Small intestine (tissue), 16 donors: ENCODE measurements at places on chromosomes 11 and 22. TPM values are rescaled to one million over a fixed set of nuclear protein-coding genes. Genes with fewer than 3 reads are reported as not detected.

DNA sequence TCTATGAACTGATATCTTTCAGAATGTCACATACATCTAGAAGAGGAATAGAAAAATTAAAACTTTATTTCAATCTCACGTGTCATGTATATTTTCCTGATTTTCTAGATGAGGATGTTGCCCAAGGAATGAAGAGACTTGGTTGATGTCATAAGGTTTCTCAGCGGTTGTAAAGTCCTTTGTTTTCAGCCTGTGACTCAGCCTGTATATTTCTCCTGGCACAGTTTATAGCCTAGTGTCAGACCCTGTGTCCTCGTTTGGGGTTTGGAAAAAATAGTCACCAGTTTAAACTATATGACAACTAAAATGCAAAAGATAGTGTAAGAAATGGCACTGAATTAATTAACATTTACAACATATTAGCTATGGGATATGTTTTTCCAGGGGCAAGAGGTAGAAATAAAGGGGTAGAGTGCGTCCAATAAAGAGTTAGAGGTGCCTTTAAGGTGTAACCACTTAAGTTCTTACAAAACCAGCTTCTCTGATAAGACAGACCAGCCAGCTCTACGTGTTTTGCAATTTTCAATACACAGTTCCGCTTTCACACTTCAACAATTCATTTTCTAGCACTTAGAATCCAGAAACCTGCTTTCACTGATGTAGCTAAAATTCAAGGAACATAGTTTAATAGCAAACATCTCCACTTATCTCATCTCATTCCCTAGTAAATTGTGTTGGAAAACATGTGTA, 1432.6 kb upstream of the TENM4 start:
- peak; percentile 36 for DNase-seq
- no peaks in the 10 kb centered on the region for H3K27me3 ChIP-seq
- H3K36me3 ChIP-seq, result no peaks in the 10 kb centered on the region
- H3K4me3 ChIP-seq, result no peak overlapping the region
- H3K27ac ChIP-seq, result no peak overlapping the region

GRCh38 chr11:36818410-36818809, 220.4 kb upstream of the RAG2 start:
- H3K4me3 ChIP-seq, result no peak overlapping the region
- no peaks in the 10 kb centered on the region for H3K27me3 ChIP-seq
- no peaks in the 10 kb centered on the region for H3K36me3 ChIP-seq
- no peak for DNase-seq

DNA sequence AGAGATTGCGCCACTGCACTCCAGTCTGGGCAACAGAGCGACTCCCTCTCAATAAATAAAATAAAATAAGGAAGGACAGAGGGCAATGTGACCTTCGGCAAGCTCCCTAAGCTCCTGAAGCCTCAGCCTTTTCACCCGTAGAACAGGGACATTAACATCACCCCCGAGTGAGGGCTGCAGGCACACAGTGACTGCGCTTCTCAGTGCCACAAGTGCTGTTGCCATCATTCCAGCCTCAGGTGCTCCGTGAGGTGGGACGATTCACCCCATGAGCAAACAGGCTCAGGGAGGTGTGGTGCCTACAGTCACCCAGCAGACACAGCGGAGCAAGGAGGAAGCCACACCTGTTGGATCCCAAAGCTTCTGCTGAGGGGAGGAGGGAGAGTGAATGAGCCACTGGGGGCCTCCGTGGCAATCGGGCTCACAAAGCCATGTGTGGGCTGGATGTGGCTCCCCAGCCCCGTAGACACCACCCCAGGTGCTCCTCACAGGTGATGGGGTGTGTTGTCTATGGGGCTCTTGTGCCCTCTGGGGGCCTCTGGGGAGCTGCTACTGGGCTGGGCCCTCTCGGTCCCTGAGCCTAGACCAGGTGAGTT, 9.1 kb upstream of the TCF20 start:
- DNase-seq, result peak; percentile 46
- no peak overlapping the region for H3K4me3 ChIP-seq
- H3K27me3 ChIP-seq, result no peaks in the 10 kb centered on the region
- no peaks in the 10 kb centered on the region for H3K36me3 ChIP-seq
- no peak overlapping the region for H3K27ac ChIP-seq

DNA sequence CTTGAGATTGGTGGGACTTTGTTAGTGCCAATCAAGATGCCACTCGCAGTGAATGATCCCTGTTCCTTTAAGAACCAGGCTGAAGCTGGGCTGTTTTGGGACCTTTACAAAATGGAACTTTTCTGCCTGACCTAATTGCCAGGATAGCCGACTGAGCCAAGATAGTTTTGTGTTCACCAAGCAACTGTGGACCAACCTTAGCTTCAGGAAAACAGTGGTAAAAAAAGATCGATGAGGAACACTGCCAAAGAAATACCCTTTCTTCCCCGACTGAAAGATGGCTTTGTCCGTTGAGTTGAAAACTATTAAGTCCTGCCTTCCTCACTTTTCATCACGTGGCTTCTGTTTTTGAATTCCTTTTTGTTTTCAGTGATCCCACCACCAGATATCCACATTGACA, 157.9 kb upstream of the SORL1-AS1 start:
- no peak overlapping the region for H3K27ac ChIP-seq
- peaks cover 31% of the 10 kb centered on the region for H3K36me3 ChIP-seq
- H3K27me3 ChIP-seq, result no peaks in the 10 kb centered on the region
- DNase-seq, result no peak
- H3K4me1 ChIP-seq, result no peaks in the 10 kb centered on the region
- H3K4me3 ChIP-seq, result no peak overlapping the region

GRCh38 chr11:3955299-3955665, 99.8 kb downstream of the STIM1 start:
- H3K4me1 ChIP-seq, result peaks cover 7% of the 10 kb centered on the region
- no peak overlapping the region for H3K4me3 ChIP-seq
- no peaks in the 10 kb centered on the region for H3K27me3 ChIP-seq
- H3K27ac ChIP-seq, result no peak overlapping the region

GRCh38 chr22:48940266-48941032, 887.2 kb downstream of the BRD1 start:
- H3K36me3 ChIP-seq, result no peaks in the 10 kb centered on the region
- no peak overlapping the region for H3K27ac ChIP-seq
- H3K4me1 ChIP-seq, result no peaks in the 10 kb centered on the region
- no peak overlapping the region for H3K4me3 ChIP-seq

DNA sequence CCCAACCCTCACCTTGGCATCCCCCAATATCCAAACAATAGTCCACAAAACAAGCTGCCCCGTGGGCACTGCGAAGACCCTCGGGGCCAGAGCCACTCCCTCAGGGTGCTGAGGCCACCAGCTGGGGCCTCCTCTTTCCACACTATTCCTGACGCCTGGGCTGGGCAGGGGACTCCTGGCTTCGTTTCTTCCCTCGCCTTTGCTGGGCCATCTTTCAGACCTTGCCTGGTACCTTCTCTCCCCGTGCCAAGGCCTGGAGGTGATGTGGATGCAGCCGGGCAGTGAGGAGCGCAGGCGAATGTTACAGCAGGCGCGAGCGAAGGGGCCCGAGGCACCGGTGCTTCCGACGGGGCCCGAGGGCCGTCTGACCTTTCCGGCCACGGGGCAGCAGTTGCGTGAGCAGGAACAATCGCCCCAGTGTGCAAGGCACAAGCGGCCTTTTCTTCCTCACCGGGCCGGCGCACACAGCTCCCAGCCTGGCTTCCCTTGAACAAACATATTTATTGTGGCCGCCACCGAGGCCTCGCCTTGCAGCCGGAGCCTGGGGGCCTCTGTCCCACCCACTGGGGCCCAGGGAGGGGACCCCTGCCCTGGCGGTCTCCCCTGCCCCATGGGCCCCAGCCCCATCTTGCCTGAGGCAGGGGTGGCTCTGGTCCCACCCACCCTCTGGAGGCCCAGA, 32.6 kb upstream of the KCNQ1OT1 start:
- DNase-seq, result no peak
- H3K36me3 ChIP-seq, result no peaks in the 10 kb centered on the region
- H3K27me3 ChIP-seq, result no peaks in the 10 kb centered on the region

GRCh38 chr11:15725246-15725645, 610.5 kb downstream of the INSC start:
- no peak overlapping the region for H3K27ac ChIP-seq
- H3K27me3 ChIP-seq, result no peaks in the 10 kb centered on the region
- DNase-seq, result no peak
- H3K36me3 ChIP-seq, result no peaks in the 10 kb centered on the region
- H3K4me1 ChIP-seq, result no peaks in the 10 kb centered on the region

GRCh38 chr11:14190992-14191778, 167.8 kb downstream of the RRAS2 start:
- H3K27ac ChIP-seq, result no peak overlapping the region
- no peak for DNase-seq
- H3K36me3 ChIP-seq, result no peaks in the 10 kb centered on the region
- no peak overlapping the region for H3K4me3 ChIP-seq
- no peaks in the 10 kb centered on the region for H3K4me1 ChIP-seq

DNA sequence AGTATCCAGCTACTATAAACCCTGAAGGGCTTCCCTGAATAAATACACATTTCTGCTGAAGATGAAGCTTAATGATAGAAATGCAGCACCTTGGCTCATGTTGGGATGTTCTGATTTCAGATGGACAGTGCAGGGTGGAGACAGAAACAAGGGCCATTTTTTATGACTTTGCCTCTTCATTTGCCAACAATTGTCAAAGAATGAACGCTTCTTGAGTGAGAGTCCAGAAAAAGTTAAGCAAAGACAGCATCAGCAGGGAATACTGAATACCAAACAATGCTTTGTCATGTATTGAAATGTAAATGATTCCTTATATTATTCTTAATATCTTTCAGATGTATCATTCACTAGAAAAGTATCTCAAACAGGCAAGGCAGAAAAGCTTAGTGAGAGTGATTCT, 84.9 kb downstream of the TRPC6 start:
- no peak overlapping the region for H3K27ac ChIP-seq
- H3K36me3 ChIP-seq, result no peaks in the 10 kb centered on the region
- no peaks in the 10 kb centered on the region for H3K4me1 ChIP-seq
- DNase-seq, result no peak
- no peak overlapping the region for H3K4me3 ChIP-seq
- H3K27me3 ChIP-seq, result no peaks in the 10 kb centered on the region

DNA sequence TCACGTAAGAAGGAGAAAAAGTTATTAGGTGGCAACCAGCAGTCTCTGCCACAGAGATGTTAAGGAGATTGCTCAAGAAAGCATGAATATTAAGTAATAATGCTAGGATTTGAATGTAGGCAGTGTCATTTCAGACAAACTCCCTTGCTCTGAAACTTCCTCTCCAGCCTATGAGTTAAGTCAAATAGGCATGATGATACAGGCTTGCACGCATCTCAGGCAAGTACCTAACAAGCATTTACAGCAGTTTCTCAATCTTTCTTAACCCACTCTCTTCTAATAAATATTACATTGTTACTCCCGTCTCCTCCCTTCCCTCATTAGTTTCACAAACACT, 72.7 kb downstream of the RAB38 start:
- H3K27ac ChIP-seq, result no peak overlapping the region
- no peaks in the 10 kb centered on the region for H3K4me1 ChIP-seq
- H3K36me3 ChIP-seq, result no peaks in the 10 kb centered on the region
- no peak overlapping the region for H3K4me3 ChIP-seq
- no peaks in the 10 kb centered on the region for H3K27me3 ChIP-seq

DNA sequence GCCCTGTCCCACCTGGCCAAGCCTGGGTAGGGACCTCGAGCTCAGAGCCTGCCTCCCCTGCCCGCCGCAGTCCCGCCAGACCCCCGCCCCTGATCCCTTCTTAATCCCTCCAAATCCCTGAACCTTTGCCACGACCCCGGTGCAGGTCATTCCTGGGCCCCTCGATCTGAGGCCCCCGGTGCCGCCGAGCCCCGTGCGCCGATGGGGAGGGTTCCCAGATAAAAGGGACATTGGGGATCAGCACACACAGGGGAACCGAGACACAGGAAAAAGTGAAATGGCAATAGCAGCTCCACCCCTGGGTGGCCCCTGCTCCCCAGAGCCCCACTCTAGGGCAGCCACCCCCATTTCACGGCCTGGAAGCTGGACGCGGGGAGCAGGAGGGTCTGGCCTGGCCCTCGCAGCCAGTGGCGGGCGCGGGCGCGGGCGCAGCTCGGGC, 1.3 kb upstream of the WNT7B start:
- peaks cover 23% of the 10 kb centered on the region for H3K27me3 ChIP-seq
- DNase-seq, result no peak
- no peak overlapping the region for H3K27ac ChIP-seq
- no peaks in the 10 kb centered on the region for H3K36me3 ChIP-seq
- no peaks in the 10 kb centered on the region for H3K4me1 ChIP-seq

DNA sequence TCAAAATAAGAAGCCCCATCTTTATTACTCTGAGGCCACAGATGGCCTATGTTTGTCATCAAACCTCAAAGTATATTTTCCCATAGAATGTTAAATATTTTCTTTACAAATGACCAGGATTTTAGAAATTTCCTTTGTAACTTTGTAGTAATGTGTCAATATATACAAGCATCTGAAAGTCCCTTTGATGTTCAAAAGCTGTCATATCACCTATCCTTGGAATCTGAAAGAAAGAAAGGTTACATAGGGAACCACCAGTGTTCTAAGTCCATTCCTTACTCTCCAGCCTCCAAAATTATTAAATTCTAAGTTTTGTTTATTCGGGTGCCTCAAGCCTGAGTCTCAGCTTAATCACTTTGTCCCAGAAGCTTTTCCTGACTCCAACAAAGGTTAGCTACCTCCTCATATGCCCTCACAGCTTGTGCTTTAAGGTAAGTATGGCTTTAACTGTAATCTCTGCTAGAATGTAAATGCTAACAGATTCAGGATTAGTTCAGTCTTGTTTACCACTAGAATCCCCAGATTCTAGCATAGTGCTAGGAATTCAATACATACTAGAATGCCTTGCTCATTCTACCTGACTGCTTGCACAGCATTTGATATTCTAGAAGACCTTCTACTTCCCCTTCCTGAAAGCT, 32.3 kb downstream of the CCDC34 start:
- DNase-seq, result no peak
- no peak overlapping the region for H3K27ac ChIP-seq
- no peaks in the 10 kb centered on the region for H3K4me1 ChIP-seq
- H3K36me3 ChIP-seq, result no peaks in the 10 kb centered on the region
- H3K4me3 ChIP-seq, result no peak overlapping the region
- no peaks in the 10 kb centered on the region for H3K27me3 ChIP-seq

- DNase-seq, result no peak
- no peak overlapping the region for H3K27ac ChIP-seq
- H3K27me3 ChIP-seq, result no peaks in the 10 kb centered on the region
Measured at GRCh38 chr11:1167256-1167655, 9.5 kb downstream of the MUC5AC start.

- H3K27ac ChIP-seq, result no peak overlapping the region
- H3K36me3 ChIP-seq, result no peaks in the 10 kb centered on the region
- peaks cover 3% of the 10 kb centered on the region for H3K4me1 ChIP-seq
Measured at GRCh38 chr11:46475926-46476545, 84.5 kb upstream of the CHRM4 start.

OOSP4A gene
- not detected for polyA plus RNA-seq

MOV10L1 gene
- polyA plus RNA-seq, result not detected

NELL1 gene
- not detected for polyA plus RNA-seq

FOLH1 gene
- 433 TPM for polyA plus RNA-seq

GPR83 gene
- 0.13 TPM for polyA plus RNA-seq

SLC22A8 gene
- 0.09 TPM for polyA plus RNA-seq

TPBGL gene
- 0.78 TPM for polyA plus RNA-seq

CCDC89 gene
- polyA plus RNA-seq, result 0.52 TPM

NCF4 gene
- polyA plus RNA-seq, result 9.7 TPM
